ENCODE measurements at places on chromosomes 7 and 10.

GRCh38 chr10:85645053-85645452 lies 721.5 kb downstream of the GRID1 start:
- DNase-seq, result no peak

GRCh38 chr10:90227217-90227656 lies 525.8 kb downstream of the KIF20B start:
- no peak for DNase-seq

- DNase-seq, result no peak
Measured at GRCh38 chr10:50554376-50554994, 69.3 kb downstream of the SGMS1 start.

DNA sequence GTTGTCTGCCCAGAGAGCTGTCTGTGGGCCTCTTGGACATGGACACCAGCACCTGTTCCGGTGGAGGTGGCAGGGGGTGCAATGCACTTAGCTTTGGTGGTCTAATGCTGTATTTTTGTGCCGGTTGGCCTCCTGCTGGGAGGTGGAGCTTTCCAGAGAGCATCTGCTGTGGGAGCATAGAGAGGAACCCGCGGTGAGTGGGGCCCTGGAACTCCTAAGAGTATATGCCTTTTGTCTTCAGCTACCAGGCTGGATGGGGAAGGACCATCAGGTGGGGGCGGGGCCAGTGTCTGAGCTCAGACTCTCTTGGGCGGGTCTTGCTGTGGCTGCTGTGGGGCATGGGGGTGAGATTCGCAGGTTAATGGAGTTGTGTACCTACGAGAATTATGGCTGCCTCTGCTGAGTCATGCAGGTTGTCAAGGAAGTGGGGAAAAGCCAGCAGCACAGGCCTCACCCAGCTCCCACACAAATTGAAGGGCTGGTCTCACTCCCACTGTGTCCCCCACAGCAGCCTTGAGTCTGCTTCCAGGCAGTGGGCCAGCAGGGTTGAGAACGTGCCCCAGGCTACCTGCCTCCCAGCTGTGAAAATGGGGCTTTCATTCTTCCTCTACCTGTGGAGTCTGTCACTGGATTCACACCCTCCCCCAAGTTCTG lies 29.0 kb downstream of the JAKMIP3 start:
- DNase-seq, result no peak

- DNase-seq, result peak; percentile 6
Measured at GRCh38 chr10:63819753-63820329, 298.6 kb downstream of the REEP3 start.

DNA sequence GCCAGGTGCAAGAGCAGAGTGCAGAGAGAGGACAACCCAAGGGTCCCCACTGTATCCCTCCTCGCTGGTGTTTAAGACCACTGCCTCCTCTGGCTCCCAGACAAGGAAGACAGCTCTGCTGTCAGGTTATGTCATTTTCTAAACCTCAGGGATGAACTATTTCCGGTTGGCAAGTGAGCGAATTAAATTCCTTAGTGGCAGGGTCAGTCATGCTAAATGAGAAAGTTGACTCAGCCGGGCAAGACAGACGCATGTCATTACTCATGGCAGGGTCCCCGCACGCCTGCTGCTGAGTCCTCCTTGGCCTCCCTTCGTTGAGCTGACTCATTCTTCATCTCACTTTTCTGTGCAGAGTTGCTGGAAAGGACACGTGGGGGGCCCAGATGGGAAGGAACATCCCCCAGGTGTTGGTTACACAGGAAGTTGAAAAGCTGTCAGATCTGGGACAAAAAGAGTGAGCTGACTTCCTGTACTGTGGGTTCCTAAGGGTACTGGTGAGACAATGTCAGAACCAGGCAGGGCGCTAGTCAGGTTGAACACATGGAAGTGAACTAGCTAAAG lies 47.1 kb upstream of the UCN3 start:
- DNase-seq, result no peak

GRCh38 chr10:31035266-31035798 lies 3.7 kb upstream of the ZNF438 start:
- DNase-seq, result no peak

DNA sequence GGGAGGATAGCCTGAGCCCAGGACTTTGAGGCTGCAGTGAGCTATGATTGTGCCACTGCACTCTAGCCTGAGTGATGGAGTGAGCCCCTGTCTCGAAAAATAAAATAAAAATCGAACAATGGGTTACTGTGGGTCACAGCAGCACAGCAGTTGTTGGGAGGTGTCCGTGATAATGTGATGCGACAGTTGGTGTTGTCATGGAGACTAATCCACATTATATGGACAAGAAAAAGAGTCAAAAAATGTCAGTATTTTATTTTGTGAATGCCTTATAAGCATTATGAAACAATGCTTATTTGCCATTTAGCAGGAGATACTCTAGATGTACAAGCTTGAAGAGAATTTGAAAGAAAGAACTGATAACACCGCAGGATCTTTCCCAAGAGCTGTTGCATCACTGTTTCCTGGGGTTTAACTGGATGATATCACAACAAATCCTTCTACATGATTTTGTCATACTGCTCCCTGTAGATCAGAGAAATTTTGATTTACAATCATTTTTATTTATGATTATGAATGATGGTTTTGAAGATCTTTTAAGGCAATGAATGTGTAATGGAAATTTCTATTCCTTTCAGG lies 195.4 kb downstream of the BAMBI start:
- no peak for DNase-seq

DNA sequence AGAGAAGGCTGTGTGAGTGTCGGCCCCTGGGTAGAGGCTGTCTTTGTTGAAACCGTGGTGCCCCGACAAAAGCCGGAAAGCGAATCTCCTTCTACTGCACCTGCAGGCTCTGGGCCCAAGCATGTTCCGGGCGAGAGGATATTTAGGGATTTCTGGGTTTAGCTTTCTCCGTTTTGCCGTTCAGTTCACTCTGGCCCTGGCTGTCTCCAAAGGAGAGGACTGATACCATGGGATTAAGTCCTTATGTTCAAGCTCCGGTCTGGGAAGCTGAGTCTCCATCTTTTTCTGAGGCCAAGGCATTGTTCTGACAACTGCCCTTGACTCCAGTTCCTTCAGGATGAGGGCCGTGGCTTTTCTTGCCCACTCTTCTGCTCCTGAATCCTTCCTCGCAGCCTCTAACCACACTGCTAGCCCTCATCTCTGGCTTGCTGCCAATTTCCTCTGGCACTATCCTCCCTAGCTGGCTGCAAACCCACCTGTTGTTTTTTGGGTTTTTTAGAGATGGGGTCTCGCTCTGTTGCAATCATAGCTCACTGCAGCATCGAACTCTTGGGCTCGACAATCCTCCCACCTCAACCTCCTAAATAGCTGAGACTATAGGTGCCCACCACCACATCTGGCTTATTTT lies 206.8 kb downstream of the SKIDA1 start:
- no peak for DNase-seq

DNA sequence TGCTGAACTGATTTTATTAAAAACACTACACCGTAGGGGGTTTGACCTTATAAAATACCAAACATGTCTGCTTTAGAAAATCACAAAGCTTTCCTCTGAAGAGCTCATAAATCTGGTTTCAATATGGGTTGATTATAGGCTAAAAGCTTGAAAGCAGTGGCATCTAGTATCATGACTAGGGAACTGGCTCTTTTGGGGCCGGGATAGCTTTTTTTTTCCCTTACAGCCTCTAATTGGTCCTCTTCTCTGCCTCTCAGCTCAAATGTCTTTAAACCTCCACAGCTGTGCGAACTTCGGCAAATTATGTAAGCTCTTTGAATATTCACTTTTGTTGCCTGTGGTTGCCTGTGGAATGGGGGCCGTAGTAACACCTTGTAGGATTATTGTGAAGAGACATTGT lies 8.4 kb downstream of the BAMBI start:
- no peak for DNase-seq

GRCh38 chr7:53252539-53252938 lies 217.1 kb downstream of the POM121L12 start:
- DNase-seq, result no peak

GRCh38 chr7:51592842-51593599 lies 276.4 kb upstream of the COBL start:
- no peak for DNase-seq

GRCh38 chr10:77723376-77723775 lies 85.8 kb upstream of the KCNMA1 start:
- no peak for DNase-seq

GRCh38 chr7:144410441-144410840 lies 6.9 kb upstream of the NOBOX start:
- no peak for DNase-seq

GRCh38 chr10:77592510-77592909 lies 45.1 kb downstream of the KCNMA1 start:
- DNase-seq, result no peak

DNA sequence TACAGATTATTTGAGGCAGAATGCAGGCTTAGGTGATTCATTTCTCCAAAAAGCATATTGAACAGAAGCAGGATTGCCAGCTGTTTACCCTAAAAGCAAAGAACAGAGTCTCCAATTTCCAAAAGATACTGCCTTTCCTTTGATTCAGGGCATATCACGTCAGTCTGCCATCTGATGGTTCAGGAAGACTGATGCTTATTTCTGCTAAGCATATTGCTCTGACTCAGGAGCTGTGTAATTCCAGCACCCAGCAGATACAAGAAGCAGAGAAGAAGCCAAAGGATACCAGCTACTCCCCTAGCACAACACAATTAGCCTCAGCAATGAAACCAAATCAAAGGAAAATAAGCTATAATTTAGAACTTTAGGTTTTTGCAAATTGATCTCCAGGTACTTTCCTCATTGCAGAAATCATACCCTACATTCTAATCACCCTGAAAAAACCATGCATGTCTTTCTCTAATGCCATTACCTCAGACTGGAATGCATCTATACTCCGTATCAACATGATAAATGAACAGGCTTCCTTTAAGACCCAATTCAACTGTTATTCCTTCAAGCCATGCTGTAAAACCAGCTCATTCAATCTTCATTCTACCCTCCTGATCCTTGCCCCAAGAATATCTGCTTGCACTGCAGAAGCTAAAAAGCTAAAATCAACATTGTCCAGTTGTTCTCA lies 55.1 kb downstream of the ABI1 start:
- no peak for DNase-seq

GRCh38 chr10:122786269-122786668 lies 59.4 kb downstream of the CUZD1 start:
- peak; percentile 62 for DNase-seq

DNA sequence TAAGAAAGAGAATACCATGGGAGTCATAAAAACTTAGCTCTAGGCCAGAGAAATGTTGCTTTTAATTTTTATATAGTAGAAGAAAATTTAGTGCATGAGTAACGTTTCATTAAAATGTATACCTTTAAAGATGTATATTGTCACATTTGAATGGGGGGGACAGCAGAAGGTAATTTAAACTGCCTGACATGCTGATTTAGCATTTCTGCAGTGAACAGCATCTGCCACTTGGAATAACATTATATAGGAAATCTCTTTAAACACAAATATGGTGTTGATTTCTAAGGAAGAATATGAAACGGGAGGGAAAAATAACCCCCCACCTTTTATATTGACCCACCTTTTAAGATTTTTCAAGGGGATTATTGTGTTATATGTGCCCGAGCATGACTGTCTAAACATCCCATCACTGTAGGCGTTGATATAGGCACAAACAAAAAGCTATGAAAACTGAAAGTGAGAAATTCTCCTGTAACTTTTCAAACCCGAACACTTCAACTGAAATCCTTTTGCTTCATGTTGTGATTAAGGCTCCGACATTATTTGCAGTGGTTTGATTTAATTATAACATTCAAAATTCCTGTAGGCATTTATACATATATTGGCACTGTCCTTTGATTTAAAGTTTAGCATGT lies 244.7 kb upstream of the CELF2 start:
- DNase-seq, result no peak

- no peak for DNase-seq
Measured at GRCh38 chr7:51226916-51227535, 89.6 kb downstream of the COBL start.

- peak; percentile 52 for DNase-seq
Measured at GRCh38 chr10:84256510-84257342, 11.9 kb downstream of the RGR start.

DNA sequence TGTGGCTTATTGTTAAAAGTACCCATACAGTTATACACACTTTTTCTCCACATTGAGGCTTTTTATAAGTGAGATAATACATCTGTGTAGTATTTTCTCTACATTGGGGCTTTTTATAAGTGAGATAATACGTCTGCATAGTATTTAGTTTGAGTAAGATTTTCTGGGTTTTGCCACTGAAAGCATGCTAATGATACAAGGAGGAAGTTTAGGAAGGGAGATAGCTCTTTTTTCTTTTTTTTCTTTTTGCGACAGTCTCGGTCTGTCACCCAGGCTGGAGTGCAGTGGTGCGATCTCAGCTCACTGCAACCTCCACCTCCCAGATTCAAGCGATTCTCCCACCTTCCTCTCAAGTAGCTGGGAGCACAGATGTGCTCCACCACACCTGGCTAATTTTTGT lies 13.3 kb downstream of the FAM107B start:
- no peak for DNase-seq

DNA sequence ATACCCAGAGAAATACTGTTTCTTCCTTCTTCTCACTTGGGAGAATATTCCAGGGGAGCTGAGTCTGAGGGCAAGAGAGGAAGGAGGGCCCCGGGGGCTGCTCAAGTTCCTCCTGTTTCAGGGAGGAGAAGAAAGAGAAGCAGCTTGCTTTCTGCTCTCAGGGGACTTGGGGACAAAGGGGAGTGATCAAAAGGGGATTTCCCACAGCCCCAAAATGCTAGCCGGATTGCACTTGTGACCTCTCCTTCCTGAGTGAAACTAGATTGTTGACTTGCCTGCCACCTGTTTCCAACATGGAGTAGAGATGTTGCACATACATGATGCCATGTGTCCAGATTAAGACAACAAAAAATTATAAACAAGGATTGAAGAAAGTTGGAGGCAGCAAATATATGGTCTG lies 28.7 kb upstream of the PDCD4 start:
- no peak for DNase-seq

GRCh38 chr7:44798649-44799305 lies 2.3 kb downstream of the PPIA start:
- no peak for DNase-seq

- no peak for DNase-seq
Measured at GRCh38 chr7:70607759-70608158, 524.2 kb upstream of the GALNT17 start.

DNA sequence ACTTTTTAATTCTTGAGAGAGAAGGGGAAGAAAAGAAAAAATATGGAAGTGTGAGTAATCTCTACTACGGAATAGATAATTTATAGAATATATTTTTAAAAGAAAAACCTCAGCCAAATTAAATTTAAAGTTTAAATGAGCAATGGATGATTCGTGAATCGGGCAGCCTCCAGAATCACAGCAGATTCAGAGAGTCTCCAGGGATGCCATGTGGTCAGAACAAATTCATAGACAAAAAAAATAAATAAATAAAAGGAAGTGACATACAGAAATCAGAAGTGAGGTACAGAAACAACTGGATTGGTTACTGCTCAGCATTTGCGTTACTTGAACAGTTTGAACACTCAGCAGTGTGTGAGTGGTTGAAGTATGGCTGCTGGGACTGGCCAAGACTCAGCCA lies 53.0 kb downstream of the PHYHIPL start:
- no peak for DNase-seq

DNA sequence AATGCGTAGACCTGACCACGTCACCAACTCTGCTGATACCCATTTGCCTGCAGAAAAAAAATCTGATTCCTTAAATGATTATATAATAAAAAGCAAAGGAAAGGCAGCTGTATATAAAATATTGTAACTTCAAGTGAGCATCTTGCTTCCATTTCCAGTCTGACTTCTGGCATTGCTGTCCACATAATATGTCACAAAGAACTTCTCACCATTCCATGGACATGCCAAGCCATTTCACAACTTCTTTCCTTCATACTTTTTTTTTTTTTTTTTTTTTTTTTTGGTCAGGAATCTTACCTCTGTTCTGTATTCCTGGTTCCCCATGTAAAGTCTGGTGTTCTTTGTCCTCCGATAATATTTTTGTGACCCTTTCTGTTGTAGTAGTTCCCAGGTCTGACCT lies 165.5 kb downstream of the SND1 start:
- DNase-seq, result no peak

Data from neuronal stem cell (in vitro differentiated cells).